ENCODE measurements at places on chromosomes 13 and 19.

DNA sequence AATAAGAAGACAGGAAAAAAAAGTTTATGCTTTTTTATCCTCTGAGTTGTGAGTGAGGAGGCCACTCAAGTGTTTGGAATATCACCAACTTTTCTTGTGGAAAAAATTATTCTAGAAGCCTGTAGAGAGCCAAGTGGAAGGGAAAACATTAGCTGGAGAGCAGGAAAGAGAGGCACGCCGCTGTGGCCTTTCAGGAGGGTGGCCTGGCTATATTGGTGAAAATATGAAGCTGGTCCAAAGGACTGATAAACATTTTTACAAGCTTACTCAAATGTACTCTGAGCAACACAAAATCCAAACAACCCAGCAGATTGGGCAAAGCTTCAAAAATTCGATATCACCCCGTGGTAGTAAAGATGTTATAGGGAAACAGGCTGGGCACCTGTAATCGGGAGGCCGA, 2.3 kb upstream of the EIF3G start:
- DNase-seq: no peak

GRCh38 chr19:19081642-19082151, 17.9 kb downstream of the SLC25A42 start:
- no peak for DNase-seq

DNA sequence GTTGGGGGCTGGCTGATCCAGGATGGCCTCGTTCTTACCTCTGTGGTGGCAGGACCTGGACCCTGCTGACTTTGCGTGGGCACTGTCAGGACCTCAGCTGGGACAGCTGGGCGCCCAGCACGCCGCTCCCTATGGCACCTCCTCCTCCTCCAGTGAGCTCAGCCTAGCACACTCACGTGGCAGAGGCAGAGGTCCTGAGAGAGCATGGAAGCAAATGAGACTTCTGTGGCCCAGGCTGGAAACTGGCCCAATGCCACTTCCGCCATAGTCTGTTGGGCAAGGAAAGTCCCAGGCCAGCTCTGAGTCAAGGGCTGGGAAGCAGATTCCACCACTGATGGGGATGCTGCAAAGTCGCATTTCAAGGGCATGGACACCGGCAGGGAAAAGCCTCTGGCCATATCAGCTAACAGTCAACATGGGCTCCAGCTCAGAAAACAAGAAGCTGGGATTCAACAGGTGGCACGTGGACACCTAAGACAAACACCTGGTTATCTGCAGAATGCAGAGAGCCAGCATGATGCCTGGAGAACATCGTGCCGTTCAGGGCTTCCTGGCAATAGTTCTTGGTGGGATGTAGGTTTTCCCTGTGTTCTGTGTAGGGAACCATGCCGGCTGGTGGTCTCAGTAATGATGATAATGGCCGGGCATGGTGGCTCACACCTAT, 16.7 kb downstream of the MYBPC2 start:
- no peak for DNase-seq

- DNase-seq: no peak
Measured at GRCh38 chr13:36358175-36358718, 12.1 kb upstream of the SPART start.

GRCh38 chr19:51186323-51186722, 38.6 kb upstream of the CD33 start:
- no peak for DNase-seq

- DNase-seq: no peak
Measured at GRCh38 chr13:48184260-48184659, 48.7 kb upstream of the ITM2B start.

DNA sequence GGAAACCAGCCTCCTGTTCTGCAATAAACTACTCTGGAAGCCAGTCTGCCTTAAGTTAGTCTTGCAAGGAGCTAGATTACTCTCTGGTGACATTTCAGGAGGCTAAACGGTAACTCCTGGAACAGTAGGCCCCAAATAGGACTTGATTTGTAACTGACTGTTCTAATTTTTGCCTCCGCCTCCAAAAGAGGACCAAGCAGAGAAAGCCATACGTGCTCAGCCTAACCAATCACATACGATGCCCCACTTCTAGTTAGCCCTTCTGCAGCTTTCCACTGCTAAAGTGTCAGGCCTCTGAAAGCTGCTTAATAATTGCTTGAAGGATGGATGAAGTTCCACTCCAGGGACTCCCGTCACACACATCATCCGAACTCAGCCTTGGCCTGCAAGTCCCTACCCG, 744 bp downstream of the ZNF805 start:
- no peak for DNase-seq

- no peak for DNase-seq
Measured at GRCh38 chr19:23698711-23699520, 11.9 kb upstream of the ZNF675 start.

GRCh38 chr13:30787738-30788525, 52.6 kb downstream of the ALOX5AP start:
- DNase-seq: no peak

DNA sequence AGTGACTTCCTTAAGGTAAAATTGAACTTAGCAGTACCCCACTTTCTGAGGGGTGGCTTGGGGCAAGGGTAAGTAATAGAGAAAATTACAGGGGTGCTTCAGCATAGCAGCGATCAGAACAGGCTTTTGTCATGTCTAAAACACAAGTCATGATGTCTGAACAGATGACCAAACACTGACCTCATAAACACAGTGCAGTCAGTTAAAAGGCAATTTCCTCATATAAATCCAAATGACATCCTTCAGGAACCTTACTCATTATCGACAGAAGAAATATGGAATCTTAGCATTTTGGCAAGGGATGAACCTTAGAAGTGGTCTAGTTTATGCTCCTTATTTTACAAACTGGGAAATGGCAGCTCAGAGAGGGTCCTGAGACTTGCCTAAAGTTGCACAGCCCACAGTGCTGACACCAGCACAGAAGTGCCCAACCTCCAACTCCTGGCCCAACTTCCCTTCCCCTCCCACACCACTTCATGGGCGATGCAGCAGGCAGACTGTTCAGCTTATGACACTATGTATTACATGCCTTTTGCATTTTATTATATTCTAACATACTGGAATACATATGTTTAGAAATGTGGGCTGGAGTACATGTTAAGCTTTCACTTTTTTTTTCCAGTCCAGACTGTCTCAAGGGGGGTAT, 3.6 kb downstream of the GJA3 start:
- DNase-seq: no peak

DNA sequence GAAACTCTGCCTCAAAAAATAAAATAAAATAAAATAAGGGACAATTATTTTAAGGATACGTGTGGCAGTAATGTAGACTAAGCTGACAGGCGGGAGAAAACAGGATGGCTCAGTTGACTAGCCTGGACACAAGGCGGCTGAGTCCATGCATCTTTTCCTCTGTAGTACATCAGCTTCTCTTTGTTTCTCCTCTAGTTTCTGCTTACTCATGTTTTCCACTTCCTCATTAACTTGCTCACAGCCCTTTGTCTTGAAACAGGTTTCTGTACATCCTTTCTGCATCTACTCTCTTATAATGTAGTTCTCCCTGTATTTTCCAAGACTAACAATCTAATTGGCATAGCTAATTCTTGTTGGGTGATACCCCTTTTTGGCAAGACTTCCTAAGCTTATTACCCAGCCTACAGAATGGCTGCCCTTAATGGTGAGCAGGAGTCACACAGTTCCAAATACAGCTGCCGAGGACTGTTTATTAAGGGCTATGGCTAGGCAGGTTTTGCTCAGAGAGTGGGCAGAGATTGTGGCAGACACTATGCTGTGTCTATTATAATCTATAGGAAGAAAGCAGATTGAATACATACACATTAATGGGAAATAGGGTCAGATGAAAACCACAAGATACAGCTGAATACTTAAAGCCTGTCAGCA, 58.7 kb upstream of the KLF5 start:
- no peak for DNase-seq

GRCh38 chr19:1049800-1050199, 9.9 kb downstream of the ABCA7 start:
- no peak for DNase-seq

DNA sequence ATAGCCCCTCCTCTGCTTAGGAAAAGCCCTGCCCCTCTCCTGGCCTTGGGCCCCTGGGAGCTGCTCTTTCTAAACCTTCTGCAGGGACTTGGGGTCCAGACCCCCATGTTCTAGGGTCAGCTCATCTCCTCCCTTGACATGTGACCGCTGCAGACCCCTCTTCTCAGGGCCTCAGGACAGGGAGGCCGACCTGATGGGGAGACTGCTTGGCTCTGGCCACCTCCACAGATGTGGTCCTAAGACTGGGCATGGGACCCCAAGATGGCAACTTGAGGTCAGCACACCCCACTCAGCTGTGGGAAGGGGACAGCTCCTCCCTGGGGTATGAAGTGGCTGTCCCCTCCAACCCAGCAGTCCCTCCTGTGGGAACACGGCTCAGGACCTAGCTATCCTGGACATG, 3.9 kb upstream of the SIX5 start:
- no peak for DNase-seq

DNA sequence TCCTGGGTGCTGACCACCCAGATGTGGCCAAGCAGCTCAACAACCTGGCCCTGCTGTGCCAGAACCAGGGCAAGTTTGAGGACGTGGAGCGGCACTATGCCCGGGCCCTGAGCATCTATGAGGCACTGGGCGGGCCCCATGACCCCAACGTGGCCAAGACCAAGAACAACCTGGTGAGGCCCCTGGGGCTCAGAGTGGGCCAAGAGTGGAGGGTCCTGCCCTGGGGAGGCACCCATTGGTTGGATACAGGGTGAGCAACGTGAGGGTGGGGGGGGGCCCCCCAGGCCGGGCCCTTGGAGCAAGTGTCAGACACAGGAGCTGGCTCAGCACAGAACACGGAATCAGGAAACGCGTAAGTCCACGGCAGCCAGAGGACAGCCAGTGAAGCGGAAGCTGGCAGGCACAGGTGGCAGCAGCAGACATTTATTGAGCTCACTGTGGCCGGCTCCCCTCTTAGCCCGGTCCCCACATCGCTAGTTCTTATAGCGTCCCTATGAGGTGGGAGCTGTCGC, 8.9 kb downstream of the KLC3 start:
- DNase-seq: no peak

DNA sequence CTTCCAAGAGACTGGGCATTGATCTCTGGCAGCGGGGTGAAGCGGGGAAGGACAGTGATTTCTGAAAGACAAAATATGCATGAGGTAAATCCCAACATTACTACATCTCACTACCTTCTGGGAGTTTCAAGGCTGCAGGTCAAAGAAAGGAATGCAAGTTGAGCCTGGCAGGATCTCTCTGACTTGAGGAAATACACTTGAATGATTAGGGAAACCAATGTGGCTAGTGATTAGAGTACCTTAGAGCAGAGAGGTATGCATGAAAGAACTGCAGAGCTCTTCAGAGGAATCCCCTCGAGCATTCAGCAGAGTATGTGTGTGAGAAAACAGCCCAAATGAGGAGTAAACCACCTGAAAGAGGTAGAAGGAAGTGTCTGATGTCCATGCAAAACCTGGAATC, 2874.1 kb upstream of the PCDH20 start:
- no peak for DNase-seq

- DNase-seq: no peak
Measured at GRCh38 chr19:46299695-46300094, 2.9 kb downstream of the HIF3A start.

- peak; percentile 36 for DNase-seq
Measured at GRCh38 chr13:26300140-26300539, 46.2 kb downstream of the CDK8 start.

GRCh38 chr19:34135054-34135800, 37.1 kb upstream of the LSM14A start:
- peak; percentile 26 for DNase-seq

- no peak for DNase-seq
Measured at GRCh38 chr19:16210168-16210567, 12.5 kb downstream of the AP1M1 start.

DNA sequence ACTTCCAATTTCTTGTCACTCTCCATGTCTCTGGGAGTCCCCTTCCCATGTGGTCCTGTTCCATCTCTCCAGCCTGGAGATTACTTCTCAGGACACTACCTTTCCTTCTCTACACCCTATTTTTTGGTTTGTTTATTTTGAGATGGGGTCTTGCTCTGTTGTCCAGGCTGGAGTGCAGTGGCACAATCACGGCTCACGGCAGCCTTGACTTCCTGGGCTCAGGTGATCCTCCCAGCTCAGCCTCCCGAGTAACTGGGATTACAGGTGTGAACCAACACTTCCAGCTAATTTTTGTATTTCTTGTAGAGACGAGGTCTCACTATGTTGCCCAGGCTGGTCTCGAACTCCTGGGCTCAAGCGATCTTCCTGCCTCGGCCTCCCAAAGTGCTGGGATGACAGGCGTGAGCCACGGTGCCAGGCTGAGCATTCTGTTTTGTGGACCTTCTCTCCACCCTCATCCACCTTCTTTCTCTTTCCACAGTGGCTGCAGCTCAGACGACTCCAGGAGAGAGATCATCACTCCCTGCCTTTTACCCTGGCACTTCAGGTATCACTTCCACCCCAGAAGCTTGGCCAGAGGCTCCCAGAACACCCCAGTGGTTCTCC, 644 bp downstream of the HCST start:
- no peak for DNase-seq

- no peak for DNase-seq
Measured at GRCh38 chr19:5472286-5472685, 17.1 kb downstream of the ZNRF4 start.

DNA sequence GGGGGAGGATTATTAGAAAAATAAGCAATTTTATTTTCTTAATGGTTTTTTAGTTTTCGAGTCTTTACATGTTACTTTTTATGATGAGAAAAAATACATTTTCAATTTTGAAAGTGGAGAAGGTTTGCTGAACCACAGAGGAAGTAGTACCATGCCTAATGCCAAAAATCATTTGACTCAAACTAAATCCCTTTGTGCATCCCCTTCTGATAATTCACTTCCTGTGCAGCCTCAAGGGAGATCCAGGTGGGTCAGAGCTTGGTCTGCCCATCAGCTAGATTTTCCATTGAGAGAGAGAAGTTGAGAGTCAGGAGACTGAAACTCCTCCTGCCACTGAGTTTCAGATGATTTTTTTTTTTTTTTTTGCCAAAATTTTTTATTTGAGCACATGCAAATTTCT, 571.7 kb downstream of the LIG4 start:
- DNase-seq: no peak

- no peak for DNase-seq
Measured at GRCh38 chr19:41570179-41570578, 5.8 kb upstream of the CEACAM21 start.

- no peak for DNase-seq
Measured at GRCh38 chr13:60838581-60838980, 441.6 kb downstream of the TDRD3 start.

DNA sequence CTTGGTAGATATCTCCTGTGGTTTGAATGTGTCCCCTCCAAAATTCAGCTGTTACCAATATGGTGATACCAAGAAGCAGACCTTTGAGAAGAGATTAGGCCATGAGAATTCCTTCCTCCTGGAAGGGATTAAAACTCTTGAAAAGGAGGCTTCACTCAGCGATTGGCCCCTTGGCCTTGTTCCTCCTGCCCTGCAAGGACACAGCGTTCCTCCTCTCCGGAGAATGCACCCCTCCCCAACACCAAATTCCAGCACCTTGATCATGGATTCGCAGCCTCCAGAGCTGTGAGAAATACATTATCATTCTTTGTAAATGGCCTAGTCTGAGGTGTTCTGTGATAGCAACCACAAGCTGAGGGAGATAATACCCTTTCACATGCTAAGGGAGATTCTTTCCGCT, 34.5 kb upstream of the ARHGEF7 start:
- no peak for DNase-seq
